Calu3 (cell line): ENCODE measurements at places on chromosomes 7 and 10.

GRCh38 chr10:65945061-65945460 lies 980.8 kb upstream of the LRRTM3 start:
- H3K4me3 ChIP-seq = no peak overlapping the region
- peaks cover 8% of the 10 kb centered on the region for H3K4me1 ChIP-seq
- no peak overlapping the region for H3K27ac ChIP-seq
- DNase-seq = no peak
- no peaks in the 10 kb centered on the region for H3K27me3 ChIP-seq

GRCh38 chr10:99528494-99529441 lies 4.0 kb upstream of the NKX2-3 start:
- DNase-seq = no peak
- H3K27ac ChIP-seq = no peak overlapping the region
- no peaks in the 10 kb centered on the region for H3K36me3 ChIP-seq
- H3K27me3 ChIP-seq = peaks cover 79% of the 10 kb centered on the region

GRCh38 chr10:94038024-94038423 lies 44.3 kb downstream of the PLCE1 start:
- H3K27ac ChIP-seq = no peak overlapping the region
- DNase-seq = no peak
- no peak overlapping the region for H3K4me3 ChIP-seq
- no peaks in the 10 kb centered on the region for H3K27me3 ChIP-seq
- H3K4me1 ChIP-seq = peaks cover 12% of the 10 kb centered on the region

- no peak overlapping the region for H3K27ac ChIP-seq
- H3K4me1 ChIP-seq = no peaks in the 10 kb centered on the region
- peaks cover 7% of the 10 kb centered on the region for H3K27me3 ChIP-seq
- no peak for DNase-seq
- H3K4me3 ChIP-seq = no peak overlapping the region
Observed at GRCh38 chr7:4226524-4226882, 455.6 kb upstream of the FOXK1 start.

GRCh38 chr10:72310241-72310633 lies 36.5 kb downstream of the DDIT4 start:
- H3K4me1 ChIP-seq = peaks cover 46% of the 10 kb centered on the region
- DNase-seq = peak; percentile 50
- peak overlapping the region; percentile 68 for H3K27ac ChIP-seq
- peaks cover 24% of the 10 kb centered on the region for H3K36me3 ChIP-seq

DNA sequence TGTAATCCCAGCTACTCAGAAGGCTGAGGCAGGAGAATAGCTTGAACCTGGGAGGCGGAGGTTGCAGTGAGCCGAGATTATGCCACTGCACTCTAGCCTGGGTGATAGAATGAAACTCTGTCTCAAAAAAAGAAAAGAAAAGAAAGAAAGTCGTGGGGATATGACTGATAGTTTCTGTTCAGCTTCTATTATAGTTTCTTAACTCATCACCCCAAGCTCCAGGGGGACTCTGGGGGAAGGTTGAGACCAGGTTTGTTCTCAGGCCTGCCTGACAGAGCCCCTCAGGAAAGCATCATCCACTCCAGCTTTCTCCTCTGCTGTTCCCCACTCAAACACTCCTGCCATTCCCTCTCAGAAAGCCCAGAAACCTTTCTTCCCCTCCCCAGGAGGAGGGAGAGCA lies 542.4 kb upstream of the GALNT17 start:
- no peaks in the 10 kb centered on the region for H3K36me3 ChIP-seq
- DNase-seq = no peak
- H3K4me1 ChIP-seq = no peaks in the 10 kb centered on the region
- H3K4me3 ChIP-seq = no peak overlapping the region
- H3K27me3 ChIP-seq = no peaks in the 10 kb centered on the region
- H3K27ac ChIP-seq = no peak overlapping the region

- no peak overlapping the region for H3K27ac ChIP-seq
- H3K4me1 ChIP-seq = peaks cover 10% of the 10 kb centered on the region
- H3K27me3 ChIP-seq = no peaks in the 10 kb centered on the region
- H3K36me3 ChIP-seq = no peaks in the 10 kb centered on the region
- no peak overlapping the region for H3K4me3 ChIP-seq
- no peak for DNase-seq
Observed at GRCh38 chr7:40608321-40609075, 473.7 kb downstream of the SUGCT start.

DNA sequence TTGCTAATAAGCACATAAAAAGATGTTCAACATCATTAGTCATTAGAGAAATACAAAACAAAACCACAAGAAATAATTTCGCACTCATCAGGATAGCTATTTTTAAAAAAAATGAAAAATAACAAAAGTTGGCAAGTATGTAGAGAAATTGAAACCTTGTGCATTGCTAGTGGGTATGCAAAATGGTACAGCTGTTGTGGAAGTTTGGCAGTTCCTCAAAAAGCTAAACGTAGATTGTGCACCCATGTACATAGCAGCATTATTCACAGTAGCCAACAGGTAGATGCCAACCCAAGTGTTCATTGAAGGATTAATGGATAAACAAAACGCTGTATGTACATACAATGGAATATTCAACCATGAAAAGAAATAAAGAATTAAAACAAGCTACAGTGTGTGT lies 35.3 kb upstream of the STARD3NL start:
- H3K27ac ChIP-seq = no peak overlapping the region
- no peaks in the 10 kb centered on the region for H3K36me3 ChIP-seq
- DNase-seq = no peak
- no peaks in the 10 kb centered on the region for H3K4me1 ChIP-seq
- no peak overlapping the region for H3K4me3 ChIP-seq

- H3K27ac ChIP-seq = no peak overlapping the region
- no peak overlapping the region for H3K4me3 ChIP-seq
- no peaks in the 10 kb centered on the region for H3K27me3 ChIP-seq
- no peaks in the 10 kb centered on the region for H3K36me3 ChIP-seq
- peaks cover 8% of the 10 kb centered on the region for H3K4me1 ChIP-seq
Observed at GRCh38 chr10:52746169-52746568, 26.4 kb downstream of the MBL2 start.

GRCh38 chr10:89975071-89975470 lies 273.7 kb downstream of the KIF20B start:
- peaks cover 16% of the 10 kb centered on the region for H3K27me3 ChIP-seq
- no peak for DNase-seq
- H3K27ac ChIP-seq = no peak overlapping the region
- no peaks in the 10 kb centered on the region for H3K36me3 ChIP-seq
- no peak overlapping the region for H3K4me3 ChIP-seq
- H3K4me1 ChIP-seq = no peaks in the 10 kb centered on the region

DNA sequence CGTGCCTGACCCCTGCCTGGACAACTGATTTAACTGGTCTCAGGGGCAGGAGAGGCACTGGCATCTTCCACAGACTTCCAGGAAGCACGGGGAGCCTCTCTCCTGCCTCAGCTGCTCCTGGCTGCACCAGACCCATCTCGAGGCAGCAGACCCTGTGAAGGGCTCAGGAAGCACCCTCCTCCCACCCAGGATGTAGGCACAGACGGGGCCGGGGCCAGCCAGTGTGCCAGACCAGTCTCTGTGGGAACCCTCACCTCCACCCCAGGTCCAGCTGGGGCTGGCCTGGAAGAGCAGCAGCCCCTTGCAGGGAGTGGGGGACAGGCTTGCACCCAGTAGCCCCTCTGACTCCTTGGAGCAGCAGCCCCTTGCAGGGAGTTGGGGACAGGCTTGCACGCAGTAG lies 56.3 kb downstream of the RASGEF1A start:
- no peaks in the 10 kb centered on the region for H3K27me3 ChIP-seq
- H3K27ac ChIP-seq = no peak overlapping the region
- no peaks in the 10 kb centered on the region for H3K4me1 ChIP-seq

GRCh38 chr7:2043316-2044039 lies 189.3 kb downstream of the MAD1L1 start:
- no peak overlapping the region for H3K27ac ChIP-seq
- H3K36me3 ChIP-seq = peaks cover 4% of the 10 kb centered on the region
- H3K4me1 ChIP-seq = no peaks in the 10 kb centered on the region
- H3K27me3 ChIP-seq = no peaks in the 10 kb centered on the region
- H3K4me3 ChIP-seq = no peak overlapping the region
- no peak for DNase-seq

GRCh38 chr7:91107460-91107859 lies 156.8 kb upstream of the FZD1 start:
- DNase-seq = no peak
- no peaks in the 10 kb centered on the region for H3K27me3 ChIP-seq
- no peak overlapping the region for H3K27ac ChIP-seq
- H3K4me1 ChIP-seq = no peaks in the 10 kb centered on the region
- no peak overlapping the region for H3K4me3 ChIP-seq

- no peaks in the 10 kb centered on the region for H3K36me3 ChIP-seq
- no peaks in the 10 kb centered on the region for H3K4me1 ChIP-seq
- DNase-seq = no peak
Observed at GRCh38 chr7:134084488-134085144, 42.5 kb upstream of the LRGUK start.

DNA sequence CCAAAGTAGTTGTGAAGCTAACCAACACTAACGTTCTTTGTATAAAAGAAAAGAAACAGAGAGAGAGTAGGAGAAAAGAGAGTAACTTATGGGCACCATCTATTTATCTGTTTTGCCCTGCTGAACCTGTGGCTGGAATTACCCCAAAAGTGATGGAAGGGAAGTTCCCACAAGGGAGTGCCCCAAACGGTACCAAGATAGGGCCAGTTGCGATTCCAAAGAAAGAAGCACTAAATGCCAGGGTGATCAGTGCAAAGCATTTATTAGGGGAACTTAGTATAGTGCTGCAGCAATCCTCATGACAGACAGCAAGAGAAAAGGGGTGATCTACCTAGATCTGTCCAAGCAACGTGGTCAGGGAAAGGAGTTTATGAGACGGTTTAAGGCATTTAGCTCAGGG lies 190.2 kb downstream of the SORCS3 start:
- peaks cover 71% of the 10 kb centered on the region for H3K27me3 ChIP-seq
- no peak overlapping the region for H3K4me3 ChIP-seq
- no peak overlapping the region for H3K27ac ChIP-seq
- H3K4me1 ChIP-seq = no peaks in the 10 kb centered on the region
- no peak for DNase-seq

- peak; percentile 65 for DNase-seq
- H3K4me1 ChIP-seq = peaks cover 12% of the 10 kb centered on the region
- H3K27ac ChIP-seq = peak overlapping the region; percentile 98
- peaks cover 72% of the 10 kb centered on the region for H3K36me3 ChIP-seq
- H3K27me3 ChIP-seq = no peaks in the 10 kb centered on the region
Observed at GRCh38 chr7:106283831-106284713, 711 bp downstream of the NAMPT start.

GRCh38 chr10:131004276-131004675 lies 307.2 kb downstream of the TCERG1L start:
- no peaks in the 10 kb centered on the region for H3K4me1 ChIP-seq
- DNase-seq = no peak
- no peak overlapping the region for H3K27ac ChIP-seq
- H3K36me3 ChIP-seq = no peaks in the 10 kb centered on the region

DNA sequence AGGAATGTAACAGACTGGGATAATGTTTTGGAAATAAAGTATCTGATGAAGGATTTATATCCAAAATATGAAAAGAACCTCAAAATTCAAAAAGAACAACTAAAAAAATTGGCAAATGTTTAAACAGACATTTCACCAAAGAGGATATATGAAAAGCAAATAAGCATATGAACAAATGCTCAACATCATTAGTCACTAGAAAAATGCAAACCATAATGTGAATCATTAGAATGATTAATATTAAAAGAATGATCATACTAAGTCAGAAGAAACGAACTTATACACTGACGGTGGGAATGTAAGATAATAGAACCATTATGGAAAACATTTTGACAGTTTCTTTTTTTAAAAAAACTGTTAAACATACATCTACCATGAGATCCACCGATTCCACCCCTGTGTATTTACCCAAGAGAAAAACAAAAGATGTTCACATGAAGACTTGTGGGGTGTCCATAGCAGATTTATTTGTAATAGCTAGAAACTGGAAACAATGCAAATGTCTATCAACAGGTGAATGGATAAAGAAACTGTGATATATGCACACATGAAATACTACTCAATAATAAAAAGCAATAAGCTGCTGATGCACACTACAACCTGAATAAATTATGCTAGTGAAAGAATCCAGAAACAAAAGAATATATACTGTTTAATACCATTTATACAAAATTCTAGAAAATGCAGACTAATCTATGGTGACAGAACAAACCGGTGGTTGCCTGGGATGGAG lies 35.7 kb downstream of the PRKG1 start:
- no peak for DNase-seq
- peaks cover 18% of the 10 kb centered on the region for H3K4me1 ChIP-seq
- H3K27me3 ChIP-seq = no peaks in the 10 kb centered on the region
- H3K4me3 ChIP-seq = no peak overlapping the region
- H3K36me3 ChIP-seq = no peaks in the 10 kb centered on the region
- H3K27ac ChIP-seq = no peak overlapping the region

- H3K4me3 ChIP-seq = no peak overlapping the region
- peaks cover 16% of the 10 kb centered on the region for H3K36me3 ChIP-seq
- no peak for DNase-seq
- H3K27ac ChIP-seq = no peak overlapping the region
- H3K27me3 ChIP-seq = no peaks in the 10 kb centered on the region
Observed at GRCh38 chr7:27144781-27145164, 1.3 kb upstream of the HOXA5 start.

DNA sequence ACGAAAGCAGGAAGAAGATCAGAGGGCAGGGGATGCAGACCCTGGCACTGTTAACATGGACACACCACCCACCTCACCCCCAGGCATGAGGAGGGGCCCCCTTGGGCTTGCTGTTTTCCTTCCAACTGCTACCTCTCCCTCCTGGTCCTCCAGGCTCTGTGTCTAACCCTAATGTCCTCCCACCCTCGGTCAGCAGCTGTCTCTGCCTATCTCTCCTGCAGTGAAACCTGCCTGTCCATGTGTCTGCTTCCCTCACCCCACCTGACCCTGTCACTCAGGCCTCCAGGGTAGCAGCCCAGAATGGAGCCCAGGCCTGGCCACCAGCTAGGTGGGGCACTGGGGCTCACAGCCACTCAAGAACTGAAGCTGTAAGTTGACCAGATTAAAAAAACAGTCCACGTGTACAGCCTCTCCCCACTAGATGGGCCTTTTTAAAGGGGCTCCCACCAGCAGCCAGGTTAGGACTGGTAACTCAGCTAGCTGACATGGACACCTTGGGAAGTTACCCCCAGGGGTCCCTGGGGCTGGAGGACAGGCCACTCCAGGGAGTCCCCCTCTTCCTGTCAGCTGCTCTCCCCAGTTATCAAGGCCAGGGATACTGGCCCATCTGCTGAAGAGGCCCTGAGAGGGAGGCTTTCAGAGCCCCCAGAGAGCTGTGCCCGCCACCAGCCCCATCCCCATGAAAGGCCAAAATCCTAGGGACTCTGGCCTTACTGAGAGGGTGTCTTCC lies 1.5 kb downstream of the SMARCD3 start:
- H3K4me3 ChIP-seq = no peak overlapping the region
- H3K36me3 ChIP-seq = peaks cover 22% of the 10 kb centered on the region
- H3K27ac ChIP-seq = no peak overlapping the region
- DNase-seq = no peak
- peaks cover 86% of the 10 kb centered on the region for H3K27me3 ChIP-seq

GRCh38 chr7:43791-44540 lies 148.4 kb upstream of the FAM20C start:
- no peaks in the 10 kb centered on the region for H3K36me3 ChIP-seq
- H3K27me3 ChIP-seq = peaks cover 70% of the 10 kb centered on the region
- H3K27ac ChIP-seq = no peak overlapping the region
- DNase-seq = no peak
